ENCODE measurements at places on chromosomes 16 and 17.

GRCh38 chr16:79247386-79247785 lies 353.2 kb downstream of the MAF start:
- no peak for DNase-seq

- no peak for DNase-seq
Measured at GRCh38 chr17:74541176-74542111, 4.5 kb downstream of the CD300C start.

DNA sequence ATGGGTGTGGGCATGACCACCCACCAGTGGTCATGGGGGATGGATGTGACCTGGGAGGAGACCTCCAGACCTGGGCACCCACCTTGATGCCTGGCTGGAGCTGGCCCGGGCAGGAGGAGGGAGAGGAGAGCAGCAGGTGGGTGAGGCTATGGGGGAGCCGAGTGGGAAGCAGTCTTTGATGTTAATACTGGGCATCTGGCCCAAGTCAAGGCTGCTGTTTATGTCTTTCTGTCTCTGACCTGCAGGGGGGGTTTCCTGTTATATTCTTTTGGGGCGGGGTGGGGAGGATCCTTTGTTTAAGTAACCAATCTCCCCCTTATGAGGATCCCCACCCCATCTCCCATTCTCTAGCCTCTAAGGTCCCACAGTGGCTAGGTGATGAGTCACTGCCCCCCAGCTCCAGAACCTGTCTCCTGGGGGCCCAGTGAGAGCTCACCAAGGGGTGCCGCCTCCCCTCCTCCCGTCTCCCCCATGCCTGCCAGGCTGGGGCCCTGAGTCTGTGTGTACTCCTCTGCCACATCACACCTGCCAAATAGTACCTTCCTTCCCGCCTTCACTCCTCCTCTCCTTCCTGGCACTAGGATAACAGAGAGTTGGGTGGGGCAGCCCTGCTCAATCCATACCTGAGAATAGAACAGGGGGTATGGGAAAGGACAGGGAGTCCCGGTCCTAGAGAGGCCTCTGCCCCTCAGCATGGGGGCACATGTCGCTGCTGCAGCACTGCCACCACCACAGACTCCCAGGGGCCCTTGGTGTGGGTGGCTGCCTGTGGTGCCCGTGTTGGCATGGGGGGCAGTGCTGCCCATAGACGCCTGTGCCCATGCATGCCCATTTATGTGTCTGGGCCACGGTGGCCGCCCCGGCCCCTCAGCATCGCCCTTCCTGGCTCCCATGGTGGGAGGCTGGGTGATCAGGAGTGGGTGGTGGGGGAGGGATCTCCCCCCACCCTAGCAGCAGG lies 7.3 kb downstream of the THRA start:
- DNase-seq = peak; percentile 30

- DNase-seq = no peak
Measured at GRCh38 chr17:55452139-55452790, 30.6 kb upstream of the MMD start.

DNA sequence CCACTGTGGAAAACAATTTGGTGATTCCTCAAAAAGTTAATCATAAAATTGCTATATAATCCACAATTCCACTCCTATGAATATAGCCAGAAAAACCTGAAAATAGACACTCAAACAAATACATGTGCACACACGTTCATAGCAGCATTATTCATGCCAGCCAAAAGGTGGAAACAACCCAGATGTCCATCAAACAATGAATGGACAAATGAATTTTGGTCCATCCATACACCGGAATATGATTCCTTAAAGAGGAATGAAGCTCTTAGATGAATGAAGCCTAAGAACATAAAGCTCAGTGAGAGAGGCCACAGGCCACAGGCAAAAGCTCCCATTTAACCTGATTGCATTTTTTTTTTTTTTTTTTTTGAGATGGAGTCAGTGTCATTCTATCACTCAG lies 114.6 kb upstream of the TNRC6C start:
- DNase-seq = no peak

DNA sequence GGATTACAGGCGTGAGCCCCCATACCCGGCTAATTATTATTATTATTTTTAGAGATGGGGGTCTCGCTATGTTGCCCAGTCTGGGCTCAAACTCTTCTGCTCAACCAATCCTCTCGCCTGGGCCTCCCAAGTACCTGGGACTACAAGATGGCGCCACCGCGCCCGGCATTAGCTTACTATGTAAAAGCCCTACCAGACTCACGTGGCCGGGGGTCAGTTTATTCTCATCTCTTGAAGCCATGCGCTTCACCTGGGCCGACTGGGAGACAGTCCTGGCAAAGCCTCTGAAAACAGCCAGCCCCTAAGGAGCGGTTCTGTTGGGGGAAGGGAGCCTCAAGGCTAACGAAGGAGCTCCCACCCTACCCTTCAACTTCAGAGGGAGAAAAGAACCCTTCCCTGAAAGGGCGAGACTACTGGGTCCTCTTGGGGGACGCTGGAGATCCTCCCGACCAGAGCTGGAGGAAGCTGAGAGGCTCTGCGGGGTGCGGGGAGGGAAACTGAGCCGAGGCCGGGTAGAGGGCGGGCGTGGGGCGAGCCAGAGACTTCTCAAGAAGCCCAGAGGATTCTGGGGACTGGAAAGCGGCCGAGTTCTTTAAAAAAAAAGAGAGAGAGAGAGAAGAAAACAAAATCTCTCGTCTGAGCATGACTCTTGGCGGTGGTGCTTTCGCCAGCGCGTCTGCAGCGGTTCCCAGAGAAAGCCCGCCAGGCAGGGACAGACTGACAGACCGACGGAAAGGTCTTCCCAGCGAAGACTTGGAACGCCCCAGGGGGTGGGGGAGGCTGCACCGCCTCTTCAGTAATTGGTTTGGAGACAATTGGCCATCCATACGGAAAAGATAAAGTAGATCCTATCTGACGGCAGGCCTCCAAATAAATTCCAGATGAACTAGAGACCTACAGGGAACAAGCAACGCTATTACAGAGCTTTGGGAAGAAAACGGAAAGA lies 5.6 kb upstream of the TUBG2 start:
- DNase-seq = no peak

DNA sequence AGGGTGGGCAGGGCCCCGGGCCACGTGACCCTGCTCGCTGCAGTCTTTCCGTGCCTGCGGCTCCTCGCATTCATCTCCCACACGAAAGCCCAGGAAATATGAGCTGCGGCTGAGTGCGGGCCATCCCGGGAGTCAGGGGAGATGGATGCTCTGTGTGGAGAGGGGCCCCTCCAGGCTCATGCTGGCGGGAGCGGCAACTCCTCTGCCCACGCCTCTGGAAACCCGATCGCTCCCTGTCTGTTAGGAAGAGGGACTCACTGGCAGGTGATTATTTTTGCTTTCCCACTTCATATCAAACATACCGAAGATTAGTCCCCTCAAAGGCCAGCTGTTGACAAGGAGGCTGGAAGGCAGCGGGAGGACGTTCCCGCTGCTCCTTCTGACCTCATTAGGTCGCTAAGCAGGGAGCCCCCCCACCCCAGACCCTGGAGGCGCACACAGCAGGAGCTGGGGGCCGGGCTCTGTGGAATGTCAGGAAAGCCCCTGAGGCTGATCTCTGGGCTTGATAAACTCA lies 228.5 kb downstream of the FOXL1 start:
- DNase-seq = no peak

DNA sequence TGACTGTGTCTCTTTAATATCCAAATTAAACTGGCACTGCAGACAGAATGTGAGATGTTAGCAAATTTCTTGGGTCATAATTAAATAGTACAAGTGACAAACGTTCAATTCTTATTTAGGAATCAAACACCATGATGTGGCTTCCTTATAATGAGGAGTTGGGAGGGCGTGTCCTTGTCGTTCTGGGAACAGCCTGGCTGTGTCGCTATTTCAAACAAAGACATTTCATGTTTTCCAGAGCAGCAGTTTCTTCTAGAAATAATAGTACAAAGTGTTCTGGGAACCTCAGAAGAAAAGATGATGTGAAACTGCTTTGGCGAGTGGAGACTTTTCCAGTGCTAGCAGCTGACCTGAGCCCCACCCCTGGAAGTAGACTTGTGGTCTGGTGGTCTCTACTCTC lies 301.7 kb upstream of the N4BP1 start:
- DNase-seq = no peak

Data from stimulated activated CD4-positive, alpha-beta T cell treated with anti-CD3 and anti-CD28 coated beads, Interleukin-1b, Interleukin-23, amount 100 ng/mL, for 48 hours (primary cell).